PC-9 (cell line): ENCODE measurements at places on chromosomes 4 and X. TPM values are rescaled to one million over a fixed set of nuclear protein-coding genes. Genes with fewer than 3 reads are reported as not detected.

The NLGN3 gene
- total RNA-seq: 0.63 and 0.65 TPM in 2 replicates

The RADX gene
- 0.20 and 0.53 TPM in 2 replicates for total RNA-seq

The HPGDS gene
- total RNA-seq: not detected in 2 replicates

DNA sequence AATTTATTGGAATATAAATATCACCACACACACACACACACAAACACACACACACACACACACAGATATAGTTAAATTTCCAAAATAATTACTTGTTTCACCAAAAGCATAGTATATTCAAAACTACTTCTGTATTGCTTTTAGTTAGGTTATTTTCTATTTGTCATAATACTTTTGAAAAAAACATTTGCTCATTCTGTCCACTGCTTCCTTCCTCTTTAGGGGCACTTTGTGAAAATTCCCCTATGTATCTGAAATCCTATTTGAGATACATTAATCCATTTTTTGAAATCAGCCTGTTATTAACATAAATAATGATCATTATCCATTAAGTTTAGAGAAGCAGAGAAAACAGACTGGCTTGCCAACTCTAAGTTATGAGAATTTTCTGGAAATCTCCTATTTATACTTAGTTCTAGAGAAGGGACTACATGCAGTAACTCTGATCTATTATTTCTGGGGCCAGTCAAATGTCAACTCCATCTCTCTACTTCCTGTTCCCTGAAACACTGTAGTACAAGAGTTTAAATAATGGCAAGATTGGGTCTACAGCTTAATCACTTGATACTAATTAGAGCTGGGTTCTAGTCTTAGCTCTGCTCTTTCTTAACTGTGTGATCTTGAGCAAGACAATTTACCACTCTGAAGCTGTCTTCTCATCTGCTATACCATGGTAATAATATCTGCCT is 54.4 kb upstream of the GPR174 start:
- DNase-seq: no peak

DNA sequence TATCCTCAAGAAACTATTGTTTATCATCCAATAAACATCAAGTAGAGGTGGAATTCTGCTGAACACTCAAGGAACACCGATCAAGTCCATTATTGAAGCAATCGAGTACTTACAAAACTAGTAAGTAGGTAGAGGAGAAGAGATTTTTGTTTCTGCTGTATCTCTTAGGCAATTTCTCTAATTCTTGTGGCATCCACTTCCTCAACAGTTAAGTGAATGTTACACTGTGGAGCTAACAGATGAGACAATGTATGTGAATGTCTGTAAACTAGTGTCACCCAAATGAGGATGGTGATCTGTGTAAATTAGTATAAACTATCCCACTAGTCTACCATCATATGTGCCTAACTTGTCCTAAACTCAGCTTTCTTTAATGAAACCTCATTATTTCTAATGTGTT is 261.6 kb downstream of the ARHGAP24 start:
- no peak for DNase-seq

DNA sequence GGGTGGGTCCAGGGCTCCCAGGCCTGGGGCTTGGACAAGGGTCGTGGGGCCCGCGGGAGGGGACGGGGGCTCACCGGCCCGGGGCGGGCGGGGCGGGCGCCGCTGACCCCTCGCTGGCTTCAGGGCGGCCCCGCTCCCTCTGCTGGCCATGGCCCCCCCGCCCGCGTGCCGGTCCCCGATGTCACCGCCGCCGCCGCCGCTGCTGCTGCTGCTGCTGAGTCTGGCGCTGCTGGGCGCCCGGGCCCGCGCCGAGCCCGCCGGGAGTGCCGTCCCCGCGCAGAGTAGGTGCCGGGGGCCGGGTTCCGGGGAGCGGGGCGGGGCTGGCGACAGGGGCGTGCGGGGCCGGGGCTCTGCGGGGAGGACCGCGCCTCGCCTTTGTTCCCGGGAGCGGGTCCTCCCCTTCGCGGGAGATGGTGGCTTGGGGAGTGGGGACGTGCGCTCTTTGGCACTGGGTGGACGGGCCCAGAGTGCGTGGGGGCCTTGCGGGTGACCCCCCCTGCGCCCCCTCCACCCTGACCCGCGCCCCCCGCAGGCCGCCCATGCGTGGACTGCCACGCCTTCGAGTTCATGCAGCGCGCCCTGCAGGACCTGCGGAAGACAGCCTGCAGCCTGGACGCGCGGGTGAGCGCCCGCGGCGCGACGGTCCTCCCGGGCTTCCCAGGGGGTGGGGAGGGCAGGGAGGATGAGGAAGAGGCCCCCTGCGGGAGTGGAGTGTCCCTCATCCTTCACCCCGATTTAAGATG is 16.8 kb upstream of the NAT8L start:
- no peak for DNase-seq

- DNase-seq: no peak
These were observed 207.8 kb downstream of the CXXC4 start for GRCh38 chr4:104286867-104287266.

- DNase-seq: no peak
These were observed 67.6 kb upstream of the MTNR1A start for GRCh38 chr4:186622788-186623464.

GRCh38 chr4:11051181-11051580 is 366.6 kb upstream of the CLNK start:
- no peak for DNase-seq

DNA sequence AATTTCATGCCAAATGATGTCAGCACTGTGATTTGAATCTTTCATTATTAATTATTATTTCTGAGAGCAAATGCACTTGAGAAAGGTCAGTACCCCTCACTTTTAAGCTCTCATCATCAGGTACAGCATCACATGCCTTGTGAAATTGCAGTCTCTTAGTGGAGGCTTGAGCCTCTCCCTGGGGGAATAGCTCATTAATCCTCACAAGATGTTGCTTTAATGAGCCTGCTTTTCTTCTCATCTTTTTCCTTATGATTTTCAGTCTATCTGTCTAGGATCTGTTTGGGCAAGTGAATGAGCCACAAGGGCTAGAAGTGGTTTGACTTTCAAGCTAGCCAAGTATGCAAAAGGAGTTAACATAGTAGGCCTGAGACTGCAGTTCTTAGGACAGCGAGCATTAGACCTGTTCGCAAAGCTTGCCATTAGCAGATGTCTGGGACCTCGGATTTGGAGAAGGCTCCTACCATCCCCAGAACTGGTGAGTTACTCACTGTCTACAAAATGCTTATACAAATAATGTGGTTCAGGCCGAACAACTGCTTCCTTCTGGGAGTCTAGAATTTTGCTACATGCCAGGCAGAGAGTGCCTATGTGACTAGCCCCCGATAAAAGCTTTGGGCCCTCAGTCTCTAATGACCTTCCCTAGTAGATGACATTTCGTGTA is 174.5 kb downstream of the IL15 start:
- no peak for DNase-seq

GRCh38 chr4:14434483-14434882 is 567.8 kb upstream of the CPEB2 start:
- DNase-seq: no peak

- DNase-seq: no peak
These were observed 129.4 kb upstream of the TENM3 start for GRCh38 chr4:182113779-182114178.

DNA sequence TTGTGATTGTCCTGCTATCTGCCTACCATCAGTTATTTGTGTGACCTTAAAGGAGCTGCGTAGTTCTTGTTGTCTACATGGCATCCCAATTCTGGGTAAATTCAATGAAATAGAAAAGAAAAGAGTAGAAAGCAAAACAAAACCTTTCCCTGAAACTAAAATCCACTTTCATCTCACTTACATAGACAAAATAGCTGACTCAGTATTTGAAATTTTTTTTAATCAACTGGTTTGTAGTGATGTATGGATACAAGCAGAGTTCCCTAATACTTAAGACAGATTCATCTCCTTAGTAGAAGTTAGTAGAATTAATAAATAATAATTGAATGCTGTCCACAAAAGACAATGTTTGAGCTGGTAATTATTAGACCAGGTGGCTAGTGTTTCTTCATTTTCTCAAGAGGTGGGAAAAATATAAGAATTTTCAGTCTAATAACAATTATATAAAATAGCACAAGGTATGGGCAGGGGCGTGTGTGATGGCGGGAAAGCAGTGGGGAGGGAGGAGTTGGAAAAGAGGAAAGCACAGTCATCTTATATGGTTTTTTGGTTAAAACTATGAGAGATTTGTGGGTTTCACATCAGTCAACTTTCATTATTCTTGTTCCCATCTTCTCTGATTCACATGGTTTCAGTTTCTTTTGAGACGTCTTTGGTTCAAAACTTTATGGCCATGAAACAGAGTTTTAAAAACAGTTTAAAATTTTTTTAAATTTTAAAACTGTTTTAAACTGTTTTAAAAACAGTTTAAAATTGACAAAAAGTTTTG is 275.2 kb downstream of the SPRY1 start:
- DNase-seq: no peak

DNA sequence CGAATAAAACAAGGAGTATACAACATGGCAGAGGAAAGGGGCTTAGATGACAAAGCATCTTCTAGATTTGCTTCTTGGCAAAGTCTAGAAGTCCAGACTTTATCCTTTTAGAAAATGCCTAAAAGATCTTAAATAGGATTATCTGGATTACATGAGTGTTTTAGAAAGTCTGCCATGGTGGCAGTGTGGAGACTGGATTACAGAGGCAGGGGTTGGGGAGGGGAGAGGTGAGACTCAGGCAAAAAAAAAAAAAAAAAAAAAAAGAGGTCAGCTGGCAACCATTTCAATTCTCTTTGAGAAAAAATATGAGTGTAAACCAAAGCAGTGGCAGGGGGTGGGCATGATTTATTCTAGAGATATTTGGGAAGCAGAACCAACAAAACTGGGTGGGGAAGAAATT is 17.4 kb downstream of the ZNF827 start:
- no peak for DNase-seq

- DNase-seq: no peak
These were observed 13.8 kb downstream of the RAB28 start for GRCh38 chr4:13470379-13470778.

GRCh38 chrX:31314921-31315320 is 243.1 kb upstream of the FTHL17 start:
- no peak for DNase-seq

DNA sequence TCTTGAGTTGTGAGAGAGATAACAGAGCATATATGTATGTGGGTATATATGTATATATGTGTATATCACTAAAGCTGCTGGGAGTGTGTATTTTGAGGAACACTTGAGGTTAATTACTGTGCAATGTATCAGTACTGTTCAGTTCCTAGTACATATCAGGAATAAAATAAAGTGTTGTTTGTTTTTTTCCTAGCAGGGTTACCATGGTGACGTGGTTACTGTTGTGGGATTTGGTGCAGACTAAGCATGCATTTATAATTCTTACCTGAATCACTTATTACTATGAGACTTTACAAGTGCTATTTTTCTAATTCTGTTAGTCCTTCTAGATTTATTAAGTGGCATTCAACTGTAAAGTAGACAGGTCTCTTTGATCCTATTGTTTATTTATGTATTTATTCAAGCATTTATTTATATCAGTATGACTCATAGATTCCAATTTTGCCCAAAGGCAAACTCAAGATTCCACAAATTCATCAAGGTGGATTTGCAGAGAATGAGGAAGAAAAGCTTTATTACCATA is 26.9 kb upstream of the BEX4 start:
- DNase-seq: no peak

DNA sequence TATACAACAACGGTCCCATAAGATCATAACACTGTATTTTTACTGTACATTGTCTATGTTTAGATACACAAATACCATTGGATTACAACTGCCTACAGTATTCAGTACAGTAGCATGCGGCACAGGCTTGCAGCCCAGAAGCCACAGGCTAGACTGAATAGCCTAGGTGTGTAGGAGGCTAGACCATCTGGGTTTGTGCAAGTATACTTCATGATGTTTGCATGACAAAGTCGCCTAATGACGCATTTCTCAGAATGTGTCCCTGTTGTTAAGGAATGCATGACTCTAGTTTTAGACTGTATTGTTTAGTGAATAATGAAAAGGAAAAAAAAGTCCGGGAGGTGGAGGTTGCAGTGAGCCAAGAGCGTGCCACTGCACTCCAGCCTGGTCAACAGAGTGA is 56.5 kb upstream of the C4orf50 start:
- DNase-seq: no peak

GRCh38 chrX:68876731-68877130 is 47.9 kb downstream of the EFNB1 start:
- no peak for DNase-seq
